ENCODE measurements at places on chromosomes 5 and 9.

GRCh38 chr9:126292736-126293521 is 33.7 kb upstream of the MVB12B start:
- no peak for DNase-seq

DNA sequence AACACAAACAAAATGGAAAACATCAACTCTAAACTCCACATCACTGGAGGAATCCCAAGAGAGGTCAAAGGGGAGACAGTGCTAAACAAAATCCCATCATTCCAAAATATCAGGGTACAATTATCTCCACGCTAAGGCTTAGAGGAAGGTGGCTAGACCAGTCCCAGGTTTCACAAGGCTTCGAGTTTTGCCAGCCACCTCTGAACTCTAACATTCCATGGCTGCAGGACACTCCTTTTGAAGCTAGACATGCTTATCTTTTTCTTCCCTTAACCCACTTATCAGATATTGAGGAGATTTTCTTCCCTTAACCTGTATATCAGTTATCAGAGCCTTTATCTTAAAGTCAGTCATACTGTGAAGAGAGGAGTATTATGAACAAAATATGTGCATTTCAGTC is 53.3 kb downstream of the GLDC start:
- no peak for DNase-seq

- no peak for DNase-seq
These were observed 1.4 kb downstream of the SNX18 start for GRCh38 chr5:54518818-54519508.

- DNase-seq: no peak
These were observed 91.1 kb downstream of the NR6A1 start for GRCh38 chr9:124680049-124680448.

GRCh38 chr9:121567500-121568342 is 68.1 kb upstream of the GGTA1 start:
- no peak for DNase-seq

- DNase-seq: no peak
These were observed 24.5 kb downstream of the PCSK5 start for GRCh38 chr9:75914883-75915452.

GRCh38 chr5:157382996-157383800 is 76.8 kb upstream of the NIPAL4 start:
- no peak for DNase-seq
